NCI-H510A treated with DMSO at 0.1 percent for 48 hours (cell line): ENCODE measurements at places on chromosomes 7 and 10.

- no peak for DNase-seq
Observed at GRCh38 chr7:115216652-115217051, 294.8 kb downstream of the MDFIC start.

DNA sequence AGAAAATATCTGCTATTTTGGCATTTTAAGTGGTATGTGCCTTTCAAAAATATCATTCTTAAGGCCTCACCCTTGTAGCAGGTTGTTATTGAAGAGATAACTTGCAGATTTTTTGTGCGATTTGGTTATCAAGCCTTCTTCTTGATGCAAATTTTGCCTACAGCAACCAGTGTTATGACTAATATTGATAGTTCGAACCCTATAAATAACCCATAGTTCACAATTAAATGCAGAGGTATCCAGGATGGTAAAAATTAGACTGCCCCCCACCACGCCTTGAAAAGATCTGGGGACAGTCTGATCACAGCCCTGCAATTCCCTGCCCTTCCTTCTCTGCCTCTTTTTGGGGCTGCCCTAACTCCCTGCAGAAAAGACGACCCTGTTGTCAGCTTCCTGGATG lies 28.4 kb upstream of the RAPGEF5 start:
- no peak for DNase-seq

- no peak for DNase-seq
Observed at GRCh38 chr7:51847461-51848134, 531.0 kb upstream of the COBL start.

GRCh38 chr10:51629934-51630639 lies 69.3 kb downstream of the CSTF2T start:
- DNase-seq = no peak

- no peak for DNase-seq
Observed at GRCh38 chr10:3909339-3909738, 124.3 kb upstream of the KLF6 start.

GRCh38 chr10:75972491-75973276 lies 541.3 kb downstream of the LRMDA start:
- DNase-seq = peak; percentile 50

GRCh38 chr10:121886997-121887622 lies 40.7 kb downstream of the ATE1 start:
- peak; percentile 66 for DNase-seq

DNA sequence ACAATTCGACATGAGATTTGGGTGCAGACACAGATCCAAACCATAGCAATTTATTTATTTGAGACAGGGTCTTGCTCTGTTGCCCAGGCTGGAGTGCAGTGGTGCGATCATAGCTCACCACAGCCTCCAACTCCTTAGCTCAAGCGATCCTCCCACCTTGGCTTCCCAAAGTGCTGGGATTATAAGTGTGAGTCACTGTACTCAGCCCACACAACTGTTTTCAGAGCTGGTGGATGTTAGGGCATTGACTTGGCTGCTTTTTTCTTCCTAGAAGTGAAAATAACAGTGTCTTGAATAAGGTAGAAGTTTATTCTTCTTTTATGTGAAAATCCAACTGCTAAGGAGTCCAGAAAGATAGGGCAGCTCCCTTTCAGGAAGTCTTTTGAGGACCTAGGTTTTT lies 132.1 kb downstream of the CCDC3 start:
- no peak for DNase-seq

DNA sequence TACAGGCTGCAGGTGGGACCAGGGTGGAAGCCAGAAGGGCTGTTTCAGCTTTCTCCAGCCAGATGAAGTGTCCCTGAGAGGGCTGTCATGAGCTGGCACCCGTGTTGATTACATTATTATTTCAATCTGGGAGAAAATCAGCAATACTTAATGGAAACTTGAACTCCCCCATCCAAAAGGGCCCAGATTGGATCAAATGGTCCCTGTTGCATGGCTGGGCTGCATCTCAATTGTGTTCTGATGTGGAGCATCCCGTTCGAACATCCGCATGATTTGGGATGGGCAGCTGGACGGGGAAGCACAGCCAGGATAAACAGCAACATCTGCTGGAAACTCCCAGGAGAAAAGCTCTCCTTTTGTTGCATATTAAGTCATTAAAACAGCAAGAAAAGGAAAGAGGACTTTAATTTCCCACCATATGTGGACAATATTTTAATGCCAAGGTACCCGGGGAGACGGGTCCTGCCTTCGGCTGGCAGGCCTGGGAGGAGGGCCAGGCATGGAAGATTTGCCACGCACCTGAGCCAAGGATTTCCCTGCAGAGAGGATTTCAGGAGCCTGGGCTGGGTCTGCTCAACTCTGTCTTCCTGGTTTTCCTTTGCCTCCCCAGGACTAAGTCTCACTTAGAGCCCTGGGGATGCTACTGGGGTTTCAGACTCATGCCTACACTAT lies 52.4 kb downstream of the NPTX2 start:
- DNase-seq = no peak

DNA sequence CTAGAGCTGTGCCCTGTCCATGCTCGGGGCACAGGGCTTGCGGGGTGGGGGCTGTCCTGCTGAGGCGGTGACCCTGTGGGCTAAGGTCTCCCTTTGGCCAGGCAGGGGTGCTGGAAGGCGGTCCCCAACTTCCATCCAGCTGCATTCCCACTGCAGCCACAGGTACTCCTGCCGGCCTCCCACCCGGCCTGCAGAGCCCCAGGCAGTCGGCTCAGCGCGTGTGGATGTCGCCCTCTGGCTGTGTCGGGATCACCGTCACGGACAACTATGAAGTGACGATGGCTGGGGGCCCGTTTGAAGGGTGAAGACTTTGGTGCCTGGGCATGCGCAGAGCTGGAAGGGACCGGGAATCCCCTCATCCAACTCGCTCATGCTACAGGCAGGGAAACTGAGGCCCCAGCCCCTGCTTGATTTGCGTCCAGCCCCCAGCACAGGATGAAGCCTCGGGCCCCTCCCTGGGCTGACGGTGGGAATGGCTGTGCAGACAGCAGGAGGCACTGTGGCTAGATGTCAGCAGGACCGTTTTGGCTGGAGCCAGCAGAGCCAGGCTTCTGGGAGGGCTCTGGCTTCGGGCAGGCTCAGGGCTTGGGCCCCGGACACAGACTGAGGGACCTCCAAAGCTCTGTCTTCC lies 2.3 kb upstream of the TMEM184A start:
- no peak for DNase-seq

- DNase-seq = no peak
Observed at GRCh38 chr7:148306759-148307158, 283.8 kb upstream of the C7orf33 start.

DNA sequence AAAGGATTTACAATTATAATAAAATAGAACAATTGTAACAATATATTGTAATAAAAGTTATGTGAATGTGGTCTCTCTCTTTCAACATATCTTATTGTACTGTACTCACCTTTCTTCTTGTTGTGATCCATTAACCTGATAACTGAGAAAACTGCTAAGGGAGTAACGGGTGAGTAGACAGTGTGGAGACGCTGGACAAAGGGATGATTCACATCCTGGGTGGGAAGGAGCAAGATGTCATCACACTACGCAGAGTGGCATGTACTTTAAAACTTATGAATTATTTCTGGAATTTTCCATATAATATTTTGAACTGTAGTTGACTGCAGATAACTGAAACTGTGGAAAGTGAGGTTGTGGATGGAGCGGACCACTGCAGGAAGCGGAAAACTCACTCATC lies 91.2 kb upstream of the PLPP4 start:
- no peak for DNase-seq

DNA sequence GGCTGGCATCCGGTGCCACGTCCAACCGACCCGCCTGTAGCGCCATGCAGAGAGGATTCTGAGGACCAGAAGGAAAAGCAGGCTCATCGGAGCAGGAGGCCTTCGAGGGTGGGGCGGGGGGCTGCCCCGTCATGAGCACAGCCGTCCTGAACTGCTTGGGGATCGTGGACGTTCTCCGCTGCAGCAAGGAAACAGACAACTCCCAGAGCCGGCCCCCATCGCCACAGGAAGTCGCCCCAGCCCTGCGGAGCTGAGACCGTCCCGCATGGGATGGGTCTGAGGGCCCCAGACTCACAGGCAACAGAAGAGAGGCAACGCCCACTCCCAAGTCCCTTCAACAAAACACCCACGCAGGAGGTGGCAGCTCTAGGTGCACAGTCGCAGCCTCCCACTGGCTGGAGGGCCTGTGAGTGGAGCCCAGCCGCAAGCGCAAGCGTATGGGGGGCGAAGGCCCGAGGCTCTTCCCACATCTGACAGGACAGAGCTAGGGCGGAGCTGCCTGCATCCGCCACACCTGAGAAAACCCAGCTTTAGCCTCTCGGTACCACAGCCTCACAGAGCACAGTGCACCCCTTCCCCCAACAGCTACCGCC lies 64.7 kb upstream of the TNRC18 start:
- no peak for DNase-seq

DNA sequence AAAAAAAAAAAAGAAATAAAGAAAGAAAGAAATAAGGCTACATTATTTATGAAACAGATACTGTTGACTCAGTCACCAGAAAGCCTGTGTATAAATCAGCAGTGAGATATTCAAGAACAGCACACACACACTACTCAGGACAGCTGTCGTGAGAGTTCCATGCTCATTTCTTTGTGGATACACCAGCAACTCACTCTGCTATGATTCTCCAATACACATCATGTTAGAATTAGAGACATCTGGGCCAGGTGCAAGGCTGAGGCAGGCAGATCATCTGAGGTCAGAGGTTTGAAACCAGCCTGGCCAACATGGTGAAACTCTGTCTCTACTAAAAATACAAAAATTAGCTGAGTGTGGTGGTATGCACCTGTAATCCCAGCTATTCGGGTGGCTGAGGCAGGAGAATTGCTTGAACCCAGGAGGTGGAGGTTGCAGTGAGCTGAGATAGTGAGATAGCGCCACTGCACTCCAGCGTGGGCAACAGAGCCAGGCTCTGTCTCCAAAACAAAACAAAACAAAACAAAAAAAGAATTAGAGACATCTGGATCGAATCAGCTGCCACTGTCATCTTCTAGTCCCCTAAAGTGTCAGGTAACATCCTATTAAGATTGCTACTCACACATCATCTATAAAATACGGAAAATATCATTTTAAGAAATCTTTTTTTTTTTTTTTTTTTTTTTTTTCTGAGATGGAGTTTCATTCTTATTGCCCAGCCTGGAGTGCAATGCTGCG lies 11.2 kb upstream of the NUPR2 start:
- DNase-seq = no peak

DNA sequence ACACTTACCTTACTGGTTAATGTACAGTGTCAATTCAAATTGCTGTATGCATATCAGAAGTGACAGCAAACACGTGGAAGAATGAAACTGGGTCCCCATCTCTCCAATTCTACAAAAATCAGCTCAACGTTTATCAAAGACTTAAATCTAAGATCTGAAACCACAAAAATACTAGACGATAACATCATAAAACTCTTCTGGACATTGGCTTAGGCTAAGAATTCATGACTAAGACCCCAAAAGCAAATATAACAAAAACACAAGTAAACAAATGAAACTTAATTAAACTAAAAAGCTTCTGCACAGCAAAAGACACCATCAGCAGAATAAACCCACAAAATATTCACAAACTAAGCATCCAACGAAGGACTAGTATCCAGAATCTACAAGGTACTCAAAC lies 35.9 kb upstream of the PFKP start:
- DNase-seq = no peak

GRCh38 chr7:54931532-54931931 lies 87.3 kb upstream of the EGFR start:
- DNase-seq = no peak

GRCh38 chr7:99312316-99313203 lies 13.1 kb upstream of the ARPC1A start:
- DNase-seq = peak; percentile 17

DNA sequence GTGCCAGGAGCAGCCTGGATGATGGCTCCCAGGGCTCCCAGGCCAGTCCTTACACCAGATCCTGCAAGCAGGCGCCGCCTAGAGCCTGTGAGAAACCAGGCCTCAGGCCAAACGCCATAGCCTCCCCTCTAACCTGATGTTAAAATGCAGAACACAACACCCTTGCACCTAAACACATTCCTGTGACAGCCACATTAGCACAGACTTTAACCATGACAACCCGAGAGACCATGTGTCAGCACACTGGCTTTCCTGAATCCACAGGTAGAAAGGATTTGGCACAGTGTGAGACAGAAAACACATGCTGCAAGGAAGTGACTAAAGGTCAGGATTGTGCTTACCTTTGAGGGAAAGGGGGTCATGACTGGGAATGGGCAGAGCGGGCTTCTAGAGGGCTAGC lies 59.9 kb downstream of the SGMS1 start:
- no peak for DNase-seq

DNA sequence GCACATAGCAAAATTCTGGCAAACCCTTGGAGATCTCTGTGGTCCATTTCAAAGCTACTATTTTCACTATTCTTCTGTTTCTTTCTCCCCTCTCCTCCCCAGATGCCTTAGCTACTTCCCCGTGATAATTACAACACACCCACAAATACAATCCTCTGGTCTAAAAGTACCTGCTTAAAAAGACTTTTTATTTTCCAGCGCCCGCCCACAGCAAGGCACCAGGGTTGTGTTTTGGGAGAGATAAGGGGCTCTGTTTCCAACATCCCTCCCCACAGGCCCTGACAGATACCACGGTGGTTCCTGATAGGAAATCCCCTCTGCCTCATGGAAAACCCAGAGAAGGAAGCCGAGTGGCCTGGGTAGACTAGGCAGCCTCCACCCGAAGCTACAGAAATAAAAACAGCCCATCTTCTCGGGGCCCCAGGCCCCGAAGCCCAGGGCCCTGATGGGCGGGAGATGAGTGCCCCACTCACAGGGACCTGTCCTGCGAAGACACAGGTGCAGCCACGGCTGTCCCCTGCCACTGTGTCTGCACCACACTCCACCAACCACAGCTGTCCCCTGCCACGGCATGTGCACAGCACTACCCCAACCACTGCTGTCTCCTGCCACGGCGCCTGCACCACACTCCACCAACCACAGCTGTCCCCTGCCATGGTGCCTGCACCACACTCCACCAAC lies 19.7 kb downstream of the CALML5 start:
- no peak for DNase-seq

GRCh38 chr10:101295261-101295660 lies 58.7 kb upstream of the BTRC start:
- no peak for DNase-seq

GRCh38 chr7:131305152-131305551 lies 22.5 kb upstream of the MKLN1 start:
- no peak for DNase-seq
